ENCODE measurements at places on chromosomes 16 and 17.

- DNase-seq = no peak
Observed at GRCh38 chr16:7914748-7915147, 582.1 kb downstream of the RBFOX1 start.

DNA sequence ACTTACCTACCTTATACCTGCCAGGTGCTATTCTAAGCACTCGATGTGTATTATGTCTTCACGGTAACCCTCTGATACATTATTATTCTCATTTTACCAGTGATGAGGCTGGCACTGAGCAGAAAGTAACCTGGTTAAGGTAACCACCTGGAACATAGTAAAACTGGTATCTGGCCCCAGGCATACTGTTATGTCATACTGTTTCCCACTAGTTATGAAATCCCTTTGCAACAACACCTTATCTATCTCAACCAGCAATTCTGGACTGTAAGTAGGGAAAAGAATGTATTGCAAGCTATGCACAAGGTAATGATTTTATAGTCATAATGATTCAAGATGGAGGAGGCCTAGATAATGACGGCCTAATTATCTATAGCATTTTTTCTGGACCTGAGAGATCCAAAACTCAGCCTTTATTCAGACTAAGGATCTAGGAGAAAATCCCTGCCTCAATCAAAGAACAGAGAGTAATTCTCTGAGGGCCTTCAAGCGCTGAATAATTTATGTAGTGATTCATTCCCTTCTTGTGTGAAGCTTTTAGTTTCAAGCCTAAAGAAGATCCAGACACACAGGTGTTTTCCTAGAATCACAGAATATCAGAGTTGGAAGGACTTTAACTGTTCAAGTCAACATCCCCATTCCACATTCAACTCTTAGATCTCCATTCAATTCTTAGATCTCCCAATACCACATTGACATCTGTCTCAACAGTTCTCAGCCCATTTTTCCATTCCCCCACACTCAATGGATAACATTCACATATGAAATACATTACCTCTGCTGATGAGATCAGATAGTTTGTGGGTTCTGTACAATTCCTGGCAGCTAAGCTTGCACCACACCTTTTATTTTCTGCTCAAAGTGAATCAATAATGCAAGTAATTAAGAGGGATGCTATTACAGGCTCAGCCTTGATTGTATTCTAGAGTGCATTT lies 14.9 kb upstream of the MMD start:
- no peak for DNase-seq

- DNase-seq = peak; percentile 73
Observed at GRCh38 chr16:3020247-3020603, at the start of gene TNFRSF12A. TNFRSF12A (plus strand) TSS chr16:3020368; CDS start chr16:3020398, 30 bp downstream.

DNA sequence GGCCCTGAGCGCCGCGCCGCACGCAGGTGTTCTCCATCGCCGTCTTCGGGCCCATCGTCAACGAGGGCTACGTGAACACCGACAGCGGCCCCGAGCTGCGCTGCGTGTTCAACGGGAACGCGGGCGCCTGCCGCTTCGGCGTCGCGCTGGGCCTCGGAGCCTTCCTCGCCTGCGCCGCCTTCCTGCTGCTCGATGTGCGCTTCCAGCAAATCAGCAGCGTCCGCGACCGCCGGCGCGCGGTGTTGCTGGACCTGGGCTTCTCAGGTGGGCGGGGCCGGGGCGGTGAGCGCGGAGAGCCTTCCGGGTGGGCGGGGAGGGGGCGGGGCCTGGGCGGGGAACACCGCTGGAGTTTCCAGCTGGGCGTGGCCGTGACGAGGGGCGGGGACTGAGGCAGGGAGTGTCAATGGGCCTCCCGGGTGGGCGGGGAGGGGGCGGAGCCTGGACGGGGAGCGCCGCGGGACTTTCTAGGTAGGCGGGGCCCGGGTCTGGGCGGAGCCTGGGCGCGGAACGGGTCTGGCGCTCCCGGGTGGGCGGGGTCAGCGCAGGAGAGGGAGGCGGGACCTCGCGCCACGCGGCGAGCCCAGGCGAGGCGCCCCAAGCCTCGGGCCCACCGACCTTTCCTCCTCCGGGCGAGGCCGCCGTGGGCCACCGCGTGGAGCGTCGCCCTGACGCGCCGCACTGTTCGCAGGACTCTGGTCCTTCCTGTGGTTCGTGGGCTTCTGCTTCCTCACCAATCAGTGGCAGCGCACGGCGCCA lies 2.4 kb downstream of the SYNGR3 start:
- DNase-seq = peak; percentile 98

DNA sequence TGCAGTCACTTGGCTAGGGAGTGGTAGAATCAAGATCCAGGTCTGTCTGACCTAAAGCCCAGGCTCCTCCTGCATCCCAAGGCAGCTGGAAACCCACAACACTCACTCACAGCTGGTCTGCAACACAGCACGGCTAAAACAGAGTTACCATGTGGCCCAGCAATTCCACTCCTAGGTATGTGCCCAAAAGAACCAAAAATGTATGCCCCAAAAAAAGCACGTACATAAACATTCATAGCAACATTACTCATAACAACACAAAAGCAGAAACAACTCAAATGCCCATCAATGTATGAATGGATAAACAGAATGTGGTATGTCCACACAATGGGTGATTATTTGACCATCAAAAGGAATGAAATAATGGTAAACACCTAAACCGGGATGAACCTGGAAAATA lies 8.9 kb downstream of the TVP23A start:
- DNase-seq = no peak

- DNase-seq = no peak
Observed at GRCh38 chr16:22123146-22123545, 30.8 kb downstream of the VWA3A start.

GRCh38 chr16:1528921-1529537 lies 4.4 kb upstream of the TMEM204 start:
- DNase-seq = no peak

DNA sequence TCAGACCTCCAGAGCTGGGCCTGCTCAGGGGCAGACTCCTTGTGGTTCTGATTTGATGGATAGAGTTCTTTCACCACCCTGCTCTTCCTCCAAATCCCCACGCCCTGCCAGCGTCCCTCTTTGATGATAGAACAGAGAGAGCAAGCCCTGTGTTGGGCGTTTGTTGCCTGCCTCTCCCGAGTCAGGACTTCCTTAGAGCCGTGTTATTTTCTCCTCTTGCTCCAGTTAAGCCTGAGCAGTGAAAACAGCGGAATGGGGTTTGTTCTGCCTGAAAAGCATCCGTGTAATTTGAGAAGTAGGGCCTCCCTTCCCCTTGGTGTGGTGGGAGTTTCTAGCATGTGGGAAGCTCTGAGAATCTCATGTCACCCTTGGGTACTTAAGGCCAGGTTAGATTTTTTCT lies 22.1 kb downstream of the TMEM94 start:
- no peak for DNase-seq

DNA sequence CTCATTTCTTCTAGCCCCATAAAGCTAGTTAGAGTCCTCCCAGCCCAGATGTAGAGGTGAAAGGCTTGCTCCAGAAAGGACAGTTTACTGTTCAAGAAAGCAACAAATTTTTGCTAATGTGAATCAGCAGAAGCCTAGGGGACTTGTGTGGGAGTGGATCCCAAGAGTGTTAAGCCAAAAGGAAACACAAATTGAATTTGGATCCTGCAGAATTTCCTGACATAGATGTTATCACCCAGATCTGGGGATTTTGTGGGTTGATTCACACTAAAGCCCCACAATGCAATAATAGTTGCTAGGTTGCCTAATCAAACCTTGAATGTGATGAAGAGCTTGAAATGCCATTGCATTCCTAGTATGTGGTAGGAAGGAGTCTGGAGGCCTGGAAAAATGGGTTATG lies 135.2 kb upstream of the HS3ST3A1 start:
- no peak for DNase-seq

DNA sequence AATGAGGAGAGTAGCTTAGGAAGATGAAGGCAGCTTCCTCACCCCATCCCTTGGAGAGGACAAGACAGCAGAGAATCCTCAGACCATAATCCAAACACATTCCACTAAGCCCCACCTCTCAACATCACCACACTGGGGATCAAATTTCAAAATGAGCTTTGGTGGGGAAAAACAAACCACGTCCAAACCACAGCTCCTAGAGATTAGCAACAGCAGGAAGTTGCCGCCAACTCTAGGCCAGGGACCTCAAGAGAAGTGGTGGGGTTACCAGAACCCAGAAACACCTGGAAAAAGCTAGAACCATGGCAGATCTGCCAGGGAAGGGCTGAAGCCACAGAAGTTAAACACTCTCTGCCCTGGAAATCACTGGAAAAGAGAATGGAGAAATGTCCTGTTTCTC lies 571.6 kb downstream of the HS3ST4 start:
- DNase-seq = no peak

DNA sequence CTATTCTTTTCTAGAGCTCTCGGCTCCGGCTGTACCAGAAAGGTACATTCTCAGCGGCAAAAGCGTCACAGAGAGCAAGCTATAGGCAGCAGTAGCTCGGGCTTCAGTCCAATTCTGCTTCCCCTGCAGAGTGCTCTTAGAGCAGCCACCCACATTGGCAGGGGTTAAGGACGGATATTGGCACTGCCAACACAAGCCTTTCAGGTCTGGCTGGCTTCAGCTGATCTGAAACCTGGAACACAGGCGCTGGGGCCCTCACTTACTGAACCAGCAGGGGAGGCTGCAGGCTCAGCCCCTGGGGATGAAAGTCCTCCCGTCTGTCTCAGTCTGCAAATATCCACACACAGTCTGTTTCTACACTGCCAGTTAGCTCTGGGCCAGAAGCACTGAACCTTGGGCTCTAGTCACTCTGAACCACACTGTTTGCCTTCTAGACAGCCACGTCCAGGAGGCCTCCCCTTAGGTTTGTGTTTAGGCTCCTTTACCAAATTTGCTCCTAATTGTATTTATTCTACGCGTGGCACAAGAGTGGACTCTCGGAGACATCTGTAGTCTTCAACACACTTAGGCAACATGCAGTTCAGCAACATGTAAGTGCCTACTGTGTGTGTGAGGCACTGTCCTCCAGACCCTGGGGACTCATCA lies 40.1 kb downstream of the HIC1 start:
- DNase-seq = no peak

- DNase-seq = no peak
Observed at GRCh38 chr17:81460856-81461460, 51.6 kb downstream of the ACTG1 start.

DNA sequence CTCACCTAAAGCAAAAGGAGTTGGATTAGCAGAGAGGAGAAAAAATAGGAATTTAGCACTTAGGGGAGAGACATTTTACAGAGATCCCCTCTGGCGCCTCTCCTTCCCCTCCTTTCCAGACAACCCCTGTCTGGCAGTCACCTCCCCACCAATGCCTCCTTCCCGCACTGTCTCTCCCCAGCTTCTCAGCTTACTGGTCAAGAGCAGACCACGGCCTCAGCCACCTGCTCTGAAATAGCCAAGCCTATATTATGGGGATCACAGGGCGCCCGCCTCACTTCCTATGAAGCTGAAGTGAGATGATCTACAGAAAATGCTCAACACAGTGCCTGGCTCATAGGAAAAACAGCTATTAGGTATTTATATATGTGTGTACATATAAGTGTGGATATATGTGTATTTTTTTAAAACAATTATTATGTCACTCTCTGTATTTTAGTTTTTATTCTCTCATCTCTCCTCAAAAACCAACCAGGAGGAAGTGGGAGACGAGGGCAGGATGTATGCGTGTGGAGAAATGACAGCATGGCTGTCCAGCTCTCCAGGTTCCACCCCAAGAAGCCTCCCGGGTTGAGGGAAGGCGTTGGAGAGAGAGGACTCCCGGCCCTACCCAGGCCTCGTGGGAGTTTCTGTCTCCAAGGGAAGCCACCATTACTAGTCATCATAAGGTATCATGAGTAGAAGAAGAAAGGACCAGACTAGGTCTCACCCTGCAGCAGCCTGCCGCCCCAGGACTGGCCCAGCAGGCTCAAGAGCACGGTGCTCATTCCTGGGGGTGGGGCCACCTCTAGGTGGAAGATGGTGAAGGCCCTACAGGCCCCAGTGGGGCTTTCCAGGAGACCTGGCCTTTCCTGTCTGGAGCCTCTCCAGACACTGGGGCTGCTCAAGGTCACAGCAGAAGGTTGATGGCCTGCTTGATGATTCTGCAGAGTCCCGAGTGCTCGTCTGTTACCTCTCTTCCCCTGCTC lies 27.2 kb downstream of the MAP3K14 start:
- DNase-seq = no peak

GRCh38 chr16:15785386-15786059 lies 71.3 kb downstream of the MYH11 start:
- no peak for DNase-seq

DNA sequence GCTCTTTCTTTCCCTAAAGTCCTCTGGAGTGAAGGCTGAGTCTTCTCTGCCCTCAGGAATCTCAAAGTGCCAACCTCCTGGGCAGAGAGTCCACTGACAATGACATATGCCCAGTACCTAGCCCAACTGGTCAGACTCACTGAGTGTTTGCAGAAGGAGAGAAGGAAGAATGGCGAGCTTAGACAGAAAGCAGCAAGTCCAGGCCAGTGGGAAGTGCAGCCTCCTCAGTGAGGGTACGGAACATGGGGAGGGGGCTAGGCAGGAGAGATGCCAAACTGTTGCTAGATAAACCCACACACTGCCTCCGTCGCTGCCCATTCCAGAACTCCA lies 678 bp downstream of the EXOC7 start:
- DNase-seq = no peak

GRCh38 chr16:89863741-89864526 lies 9.5 kb upstream of the TCF25 start:
- peak; percentile 46 for DNase-seq

DNA sequence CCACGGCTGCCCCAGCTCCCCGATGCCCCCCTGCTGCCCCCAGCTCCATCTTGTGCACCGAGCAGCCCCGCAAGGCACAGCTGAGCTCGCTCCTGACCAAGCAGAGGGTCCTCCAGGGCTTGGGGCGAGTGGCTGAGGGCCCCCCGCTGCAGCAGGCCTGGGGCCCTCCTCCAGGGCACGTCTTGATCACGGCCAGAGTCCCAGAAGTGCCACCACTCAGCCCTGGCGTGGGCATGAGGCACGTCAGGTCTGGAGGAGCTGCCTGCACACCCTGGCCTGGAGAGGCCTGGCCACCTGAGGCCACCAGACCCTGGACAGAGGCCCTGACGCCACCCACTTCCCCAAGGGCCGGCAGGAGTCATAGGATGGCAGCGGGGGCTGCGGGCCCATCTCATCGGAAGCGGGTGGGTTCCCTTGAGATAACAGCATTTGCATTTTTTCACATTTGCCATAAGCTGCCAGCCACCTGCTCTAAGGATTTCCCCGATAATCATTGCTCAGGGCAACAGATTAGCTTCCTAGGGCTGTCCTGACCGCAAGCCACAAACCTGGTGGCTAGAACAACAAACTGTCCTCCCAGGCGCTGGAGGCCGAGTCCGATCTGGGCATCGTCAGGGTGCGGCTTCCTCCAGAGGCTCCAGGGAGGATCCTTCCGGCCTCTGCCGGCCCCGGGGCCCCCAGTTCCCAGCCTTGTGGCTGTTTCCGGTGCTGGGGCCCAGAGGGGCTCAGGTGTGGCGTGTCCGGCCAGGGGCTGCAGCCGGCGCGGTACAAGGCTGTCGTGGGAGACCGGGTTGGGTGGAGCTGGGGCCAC lies 23.9 kb upstream of the C1QTNF8 start:
- no peak for DNase-seq

- DNase-seq = no peak
Observed at GRCh38 chr17:16313139-16314090, 39.9 kb downstream of the CENPV start.

GRCh38 chr16:80457871-80458270 lies 82.9 kb upstream of the DYNLRB2 start:
- no peak for DNase-seq
